ENCODE measurements at places on chromosomes 2 and 18.

DNA sequence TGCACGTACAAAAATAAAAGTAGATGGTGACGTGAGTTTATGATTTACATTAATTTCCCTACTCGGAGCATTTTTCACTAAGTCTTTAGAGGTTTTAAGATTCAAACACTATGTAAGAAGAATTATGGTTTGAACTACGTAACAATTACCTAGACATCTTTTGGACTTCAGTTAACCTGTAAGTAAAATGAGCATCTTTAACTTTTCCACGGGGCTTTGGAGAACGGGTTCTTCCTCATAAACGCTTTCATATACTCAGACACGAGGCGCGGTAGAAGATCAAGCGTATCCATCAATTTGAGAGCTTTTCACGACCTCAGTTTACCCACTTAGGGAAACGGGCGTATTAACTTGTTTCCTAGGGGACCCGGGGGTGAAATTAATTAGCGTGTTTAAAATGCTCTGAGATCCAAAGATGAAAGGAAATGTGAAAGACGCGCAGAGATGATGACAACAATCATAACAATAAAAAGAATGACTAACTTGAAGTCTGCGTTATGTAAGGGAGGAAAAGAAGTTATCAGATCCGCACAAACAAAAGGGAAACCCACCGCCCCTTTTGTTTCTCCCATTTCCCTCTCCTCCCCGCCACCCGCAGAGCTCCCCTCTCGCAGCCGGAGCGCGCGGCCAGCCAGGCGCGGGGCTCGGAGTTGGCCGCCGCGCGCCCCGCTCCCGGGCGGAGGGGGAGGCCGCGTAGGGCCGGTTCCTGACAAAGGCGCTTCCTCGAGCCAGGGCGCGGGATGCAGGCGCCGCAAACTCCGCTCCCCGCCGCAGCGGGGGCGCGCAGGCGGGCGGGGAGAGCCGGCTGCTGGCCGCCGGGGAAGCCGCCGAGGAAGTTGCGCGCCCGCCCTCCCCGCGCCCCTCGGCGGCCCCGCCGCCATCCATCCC, 807 bp downstream of the PELI1 start:
- DNase-seq, result peak; percentile 67

GRCh38 chr2:68747900-68748299, 13.3 kb downstream of the ARHGAP25 start:
- no peak for DNase-seq

GRCh38 chr2:141201016-141201565, 929.7 kb downstream of the LRP1B start:
- no peak for DNase-seq

- no peak for DNase-seq
Observed at GRCh38 chr2:31362581-31362980, 52.0 kb downstream of the XDH start.

GRCh38 chr2:190320696-190321095, 1.1 kb upstream of the HIBCH start:
- DNase-seq, result no peak

DNA sequence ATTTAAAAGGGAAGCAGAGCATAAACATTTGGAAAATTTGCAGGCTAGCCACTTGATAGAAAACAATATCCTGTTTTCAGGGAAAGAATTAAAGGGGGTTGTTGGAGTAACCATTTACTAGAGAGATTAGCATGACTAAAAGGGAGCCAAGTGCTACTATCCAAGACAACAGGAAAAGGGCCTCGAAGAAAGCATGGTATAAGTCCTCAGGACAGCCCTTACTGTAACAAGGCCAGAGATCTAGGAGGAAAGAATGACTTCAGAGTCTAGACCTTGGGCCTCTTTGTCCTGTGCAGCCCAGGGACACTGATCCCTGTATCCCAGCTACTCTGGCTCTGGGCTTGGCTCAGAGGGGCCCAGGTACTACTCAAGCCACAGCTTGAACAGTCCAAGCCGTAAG, 16.6 kb downstream of the TPO start:
- no peak for DNase-seq

DNA sequence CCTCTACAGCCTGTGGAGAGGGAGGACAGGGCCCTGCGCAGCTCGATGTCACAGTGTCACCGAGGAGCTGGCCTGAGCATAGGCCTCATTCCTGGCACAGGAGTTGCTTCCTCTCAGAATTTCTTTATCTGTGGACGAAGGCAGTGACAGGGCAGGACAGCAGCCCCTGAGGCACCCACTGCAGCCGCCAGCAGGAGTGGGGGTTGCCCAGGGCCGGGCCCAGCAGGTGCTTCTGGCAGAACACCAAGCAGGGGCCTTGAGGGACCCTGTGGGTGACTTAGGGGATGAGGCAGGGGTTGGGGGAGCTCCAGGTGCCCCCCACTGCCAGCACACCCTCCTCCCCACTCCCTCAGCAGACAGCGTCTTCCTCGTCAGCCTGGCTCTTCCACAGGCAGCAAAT, 290.0 kb downstream of the PHLPP1 start:
- no peak for DNase-seq

- peak; percentile 30 for DNase-seq
Observed at GRCh38 chr18:3400567-3401296, 49.2 kb upstream of the TGIF1 start.

DNA sequence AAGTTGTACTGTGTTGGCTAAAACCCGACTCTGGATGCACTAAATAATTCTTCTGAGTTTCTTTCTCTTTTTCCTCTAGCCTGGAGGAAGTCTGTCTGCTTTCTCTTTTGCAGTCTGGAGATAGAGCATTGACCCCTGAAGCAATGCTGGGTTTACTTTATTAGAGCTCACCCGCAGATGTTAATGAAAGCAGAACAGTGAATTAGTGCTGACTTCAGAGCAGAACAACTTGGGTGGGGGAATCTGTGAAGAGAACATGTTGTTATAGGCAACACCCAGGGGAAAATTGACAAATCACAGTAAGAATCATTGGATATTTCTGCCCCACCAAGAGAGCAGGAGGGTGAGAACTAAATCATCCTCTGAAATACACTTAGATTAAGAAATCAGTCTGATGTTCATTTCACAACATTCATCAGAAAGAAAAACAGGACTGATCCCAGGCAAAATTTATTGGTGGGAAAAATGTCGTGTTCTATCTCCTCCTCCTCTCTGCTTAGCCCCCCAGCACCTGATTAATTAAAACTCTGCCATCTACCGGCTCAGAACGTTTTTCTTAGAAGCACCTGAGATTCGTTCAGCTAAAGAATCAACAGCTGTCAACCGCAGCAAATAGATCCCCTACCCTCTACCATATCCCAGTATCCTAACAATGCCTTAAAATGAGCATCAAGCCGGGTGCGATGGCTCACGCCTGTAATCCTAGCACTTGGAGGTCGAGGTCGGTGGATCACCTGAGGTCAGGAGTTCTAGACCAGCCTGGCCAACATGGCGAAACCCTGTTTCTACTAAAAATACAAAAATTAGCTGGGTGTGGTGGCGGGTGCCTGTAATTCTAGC, 165.1 kb downstream of the FMNL2 start:
- DNase-seq, result no peak

GRCh38 chr2:133304344-133304743, 263.9 kb downstream of the NCKAP5 start:
- no peak for DNase-seq

GRCh38 chr2:102005449-102005848, 13.7 kb downstream of the IL1R2 start:
- peak; percentile 21 for DNase-seq

DNA sequence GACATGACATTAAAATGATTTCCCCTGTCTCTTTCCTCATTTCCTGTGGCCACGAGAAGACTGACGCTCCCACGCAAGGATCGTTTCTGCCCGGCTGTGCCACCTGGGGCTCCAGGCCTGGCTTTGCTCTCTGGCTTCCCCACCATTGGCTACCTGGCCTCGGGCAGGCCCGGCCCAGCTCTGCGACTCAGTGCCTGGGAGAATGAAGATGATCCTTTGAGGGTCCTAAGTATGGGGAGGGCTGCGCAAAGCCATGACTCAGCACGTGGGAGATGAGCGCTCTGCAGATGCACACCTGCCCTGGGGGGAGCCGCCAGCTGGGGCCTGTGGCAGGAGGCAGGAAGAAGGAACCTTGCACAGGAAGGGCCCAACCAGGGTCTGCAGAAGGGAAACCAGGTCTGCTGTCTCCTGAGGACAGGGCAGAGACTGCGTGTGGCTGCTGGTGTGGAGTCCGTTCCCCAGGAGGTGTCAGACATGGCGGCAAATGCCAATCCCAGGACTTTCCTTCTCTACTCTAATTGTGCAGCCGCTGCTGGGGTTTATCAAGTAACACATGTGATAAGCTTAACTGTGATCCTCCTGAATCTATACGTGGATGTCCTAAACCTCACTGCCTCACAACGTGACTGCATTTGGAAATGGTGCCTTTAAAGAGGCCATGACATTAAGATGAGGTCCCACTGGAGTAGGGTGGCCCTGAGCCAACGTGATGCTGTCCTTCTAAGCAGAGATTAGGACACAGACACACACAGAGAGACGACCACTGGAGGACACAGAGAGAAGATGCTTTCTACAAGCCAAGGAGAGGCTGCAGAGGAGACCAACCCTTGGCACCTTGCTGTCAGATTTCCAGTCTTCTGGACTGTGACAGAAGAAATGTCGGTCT, 32.9 kb downstream of the MBP start:
- DNase-seq, result peak; percentile 85

DNA sequence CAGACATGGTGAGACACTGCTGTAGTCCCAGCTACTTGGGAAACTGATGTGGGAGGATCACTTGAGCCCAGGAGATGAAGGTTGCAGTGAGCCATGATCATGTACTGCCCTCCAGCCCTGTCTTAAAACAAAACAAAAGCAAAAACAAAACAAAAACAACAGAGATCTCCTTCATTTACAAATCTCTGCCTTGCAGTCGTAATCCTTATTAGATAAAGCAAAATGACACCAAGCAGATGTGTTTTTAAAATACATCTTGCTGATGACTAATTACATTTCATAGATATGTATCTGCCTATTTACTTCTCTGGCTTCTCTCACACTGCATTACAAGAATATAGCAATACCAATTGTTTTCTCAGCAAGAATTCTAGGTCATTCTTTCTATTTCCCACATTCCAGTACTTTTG, 22.8 kb downstream of the NFE2L2 start:
- no peak for DNase-seq
